ENCODE measurements at places on chromosomes 5 and 9.

GRCh38 chr9:72883875-72884274, 69.0 kb downstream of the ALDH1A1 start:
- DNase-seq: no peak

- DNase-seq: no peak
Measured at GRCh38 chr9:7823651-7824050, 24.1 kb upstream of the DMAC1 start.

GRCh38 chr5:1019001-1019905, 10.7 kb downstream of the NKD2 start:
- DNase-seq: no peak

DNA sequence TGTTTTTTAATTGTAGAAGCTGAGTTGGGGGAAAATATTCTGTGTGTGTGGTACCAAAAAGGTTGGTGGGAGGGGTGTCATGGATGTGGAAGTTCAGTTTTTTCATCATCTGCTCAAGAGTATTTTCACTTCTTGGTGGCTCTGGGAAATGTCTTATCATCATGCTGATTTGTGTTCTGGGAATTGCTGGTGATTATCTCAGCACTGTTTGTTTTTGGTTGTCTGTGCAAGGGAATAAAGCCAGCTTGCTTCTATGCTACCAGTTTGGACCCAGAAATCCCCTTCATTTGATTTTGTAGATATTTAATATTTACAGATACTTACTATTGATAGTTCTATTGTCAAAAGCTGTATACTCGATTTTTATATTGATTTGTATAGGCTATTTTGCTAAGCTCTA, 2289.7 kb downstream of the MAT2B start:
- no peak for DNase-seq

GRCh38 chr5:150274811-150275210, 14.8 kb downstream of the CAMK2A start:
- DNase-seq: no peak

- no peak for DNase-seq
Measured at GRCh38 chr5:40399349-40399748, 280.4 kb upstream of the PTGER4 start.

GRCh38 chr5:172777881-172778814, 7.2 kb upstream of the DUSP1 start:
- DNase-seq: no peak

DNA sequence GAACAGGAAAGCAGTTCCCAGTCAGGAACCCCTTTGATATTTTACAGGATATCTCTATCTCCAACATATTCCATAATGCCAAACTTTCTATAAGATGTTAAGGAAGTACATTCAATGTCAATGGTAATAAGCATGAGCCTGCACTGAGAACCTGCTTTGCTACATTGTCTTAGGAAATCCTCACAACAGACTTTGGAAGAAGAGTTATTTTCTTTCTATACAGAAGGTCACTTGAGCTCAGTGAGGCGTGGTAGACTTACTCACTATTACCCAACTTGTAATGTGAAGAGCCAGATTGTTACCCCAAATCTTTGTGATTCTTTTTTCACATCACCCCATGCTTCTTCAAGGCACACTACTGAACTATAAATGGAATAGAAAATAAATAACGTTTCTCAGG, 435.9 kb downstream of the DNAH5 start:
- no peak for DNase-seq

GRCh38 chr9:132986640-132987620, 8.4 kb downstream of the GFI1B start:
- no peak for DNase-seq

- DNase-seq: no peak
Measured at GRCh38 chr5:133120156-133120750, 68.4 kb downstream of the HSPA4 start.

DNA sequence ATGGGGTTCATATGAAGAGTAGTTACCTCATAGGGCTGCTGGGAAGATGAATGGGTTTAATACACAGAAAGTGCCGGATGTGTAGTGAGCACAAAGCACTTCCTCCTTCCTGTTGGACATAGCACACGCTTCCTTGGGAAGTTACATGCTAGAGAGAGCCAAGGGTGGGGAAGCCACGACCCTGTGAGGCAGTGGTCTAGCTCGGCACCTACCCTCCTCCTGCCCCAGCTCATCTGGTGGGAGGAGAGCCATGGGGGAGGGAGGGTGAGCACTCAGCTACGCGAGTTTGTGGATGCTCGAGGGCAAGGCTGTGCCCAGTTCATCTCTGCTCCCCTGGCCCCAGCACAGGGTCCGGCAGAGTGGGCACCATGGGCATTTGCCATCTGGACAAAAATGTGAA, 43.6 kb upstream of the NEK6 start:
- DNase-seq: no peak

- no peak for DNase-seq
Measured at GRCh38 chr9:84212982-84213381, 127.6 kb downstream of the SLC28A3 start.

- no peak for DNase-seq
Measured at GRCh38 chr9:19369107-19369506, 10.9 kb downstream of the RPS6 start.

DNA sequence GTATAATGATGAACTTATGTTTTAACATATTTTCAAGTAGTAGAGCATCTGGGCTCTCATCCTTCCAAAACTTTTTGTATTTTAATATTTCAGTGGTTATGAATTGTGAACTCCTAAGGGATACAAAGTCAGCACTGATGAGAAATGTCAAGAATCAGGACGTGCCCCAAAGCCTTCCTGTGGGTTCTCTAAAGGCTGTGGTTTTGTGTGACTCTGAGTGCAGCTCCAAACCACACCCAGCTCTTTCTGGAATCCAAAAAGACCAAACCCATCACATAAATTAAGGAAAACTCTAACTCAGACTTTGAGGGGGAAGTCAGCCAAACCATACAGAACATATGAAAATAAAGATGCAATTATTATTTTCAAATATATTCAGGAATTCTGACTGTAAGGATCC, 40.8 kb upstream of the SMU1 start:
- DNase-seq: no peak

- DNase-seq: no peak
Measured at GRCh38 chr9:92974161-92974661, 26.9 kb downstream of the FGD3 start.

- DNase-seq: no peak
Measured at GRCh38 chr9:80074439-80074838, 502.7 kb downstream of the TLE4 start.

DNA sequence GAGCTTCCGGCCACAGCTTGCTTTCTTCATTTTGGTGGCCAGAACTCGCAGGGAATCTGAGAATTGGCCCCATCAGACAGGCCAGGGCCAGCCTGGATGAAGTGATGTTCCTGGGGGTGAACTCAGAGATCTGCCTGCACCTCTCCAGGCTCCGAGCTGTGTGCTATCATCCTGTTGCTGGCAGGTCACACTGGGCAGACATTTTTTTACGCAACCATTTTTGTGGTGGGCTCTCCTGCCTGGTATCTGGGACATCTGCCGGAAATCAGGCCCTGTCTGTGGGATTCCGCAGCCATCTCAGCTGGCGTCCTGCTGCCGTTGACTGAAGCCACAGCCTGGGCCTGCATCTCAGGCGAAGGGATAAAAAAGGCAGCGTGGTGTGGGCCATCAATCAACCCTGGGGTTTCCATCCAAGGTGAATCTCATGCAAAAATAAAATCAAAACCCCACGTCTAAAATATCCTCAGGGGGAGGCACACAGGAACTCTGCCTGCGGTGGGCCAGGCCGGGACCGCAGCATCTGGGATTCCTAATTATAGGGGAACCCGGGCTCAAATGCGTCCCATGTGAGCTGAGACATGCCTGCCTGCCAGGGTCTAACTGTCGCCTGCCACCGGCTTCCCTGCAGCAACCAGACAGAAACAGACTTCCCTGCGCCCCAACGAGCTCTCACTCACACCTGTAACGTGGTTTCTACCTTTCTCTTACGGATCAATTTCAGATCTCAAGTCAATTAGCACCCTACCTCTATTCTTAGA, 174.3 kb downstream of the SYK start:
- no peak for DNase-seq
